ENCODE measurements at places on chromosomes 1 and 21.

- no peak for DNase-seq
These were observed 157.1 kb upstream of the HMGB4 start for GRCh38 chr1:33706634-33707255.

- DNase-seq = peak; percentile 53
These were observed 773 bp downstream of the IFNGR2 start for GRCh38 chr21:33403786-33404585.

DNA sequence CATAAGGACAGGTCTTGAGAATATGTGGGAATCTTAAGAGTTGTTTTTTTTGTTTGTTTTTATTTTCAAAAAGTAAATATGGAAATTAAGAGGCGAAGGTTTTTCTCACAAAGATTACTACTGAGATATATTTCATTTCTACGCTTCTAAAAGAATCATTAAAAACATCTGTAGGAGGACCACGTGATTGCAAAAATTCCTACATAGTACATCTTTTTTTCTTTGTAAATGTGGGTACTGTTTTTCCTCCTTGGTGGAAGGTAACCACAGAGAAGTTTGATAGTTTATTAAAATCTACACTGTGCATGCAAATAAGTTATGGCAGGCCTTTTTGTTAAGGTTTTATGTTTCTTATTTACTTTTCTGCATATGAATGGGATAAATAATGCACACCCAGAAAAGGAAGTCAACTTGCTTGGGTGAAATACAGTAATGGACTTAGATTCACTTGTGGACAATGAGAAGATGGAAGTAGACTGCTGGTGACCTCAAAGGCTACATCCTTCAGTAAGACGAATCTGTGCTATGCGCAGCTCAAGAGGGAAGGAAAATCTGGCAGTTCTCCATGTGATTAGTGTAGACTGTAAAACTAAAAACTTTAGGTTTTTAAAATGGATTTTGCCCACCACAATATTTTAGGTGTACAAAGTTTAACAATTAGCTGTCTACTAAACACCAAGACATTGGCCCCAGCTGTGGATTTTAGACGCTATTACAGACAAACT lies 2.0 kb downstream of the AK5 start:
- no peak for DNase-seq

- no peak for DNase-seq
These were observed 9.8 kb downstream of the RGS18 start for GRCh38 chr1:192167911-192168700.

DNA sequence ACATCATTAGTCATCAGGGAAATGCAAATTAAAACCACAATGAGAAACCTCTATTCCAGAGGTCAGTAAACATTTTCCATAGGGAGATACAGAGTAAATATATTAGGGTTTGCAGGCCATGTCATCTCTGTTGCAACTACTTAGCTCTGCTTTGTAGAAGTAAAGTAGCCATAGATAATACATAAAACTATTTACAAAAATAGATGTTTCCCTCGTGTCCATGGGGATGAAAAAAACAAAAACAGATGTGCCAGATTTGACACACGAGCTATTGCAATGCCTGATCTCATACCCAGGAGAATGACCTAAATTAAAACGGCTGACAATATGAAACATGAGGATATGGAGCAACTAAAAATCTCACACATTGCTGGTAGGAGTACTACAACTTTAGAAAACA lies 17.3 kb downstream of the LTN1 start:
- no peak for DNase-seq
